H9 (cell line): ENCODE measurements at places on chromosomes 12 and 14.

DNA sequence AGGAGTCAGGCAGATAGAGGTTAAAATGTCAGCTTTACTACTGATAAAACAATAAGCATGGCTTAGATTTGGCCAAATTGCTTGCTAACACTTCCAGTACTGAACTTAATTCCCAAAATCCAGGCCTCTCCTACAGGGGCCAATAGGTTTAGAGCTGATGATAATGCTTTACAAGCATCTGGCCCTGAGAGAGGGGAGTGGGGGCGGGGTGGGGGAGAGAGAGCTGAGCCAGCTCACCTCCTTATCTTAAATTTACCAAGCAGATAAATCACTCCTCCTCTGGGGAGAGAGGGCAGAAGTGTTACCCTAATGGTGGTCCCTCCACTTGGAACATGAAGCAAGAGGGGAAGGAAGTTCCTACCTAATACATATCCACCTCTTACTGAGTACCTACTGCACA, 182.2 kb upstream of the CRY1 start:
- no peak for DNase-seq

- no peak for DNase-seq
Observed at GRCh38 chr12:25308756-25309155, 58.0 kb upstream of the KRAS start.

GRCh38 chr12:76762601-76762980, 1.3 kb upstream of the ZDHHC17 start:
- DNase-seq: peak; percentile 77

- DNase-seq: no peak
Observed at GRCh38 chr12:42742716-42743115, 153.2 kb upstream of the PRICKLE1 start.

- peak; percentile 17 for DNase-seq
Observed at GRCh38 chr12:3747976-3748619, 4.8 kb downstream of the CRACR2A start.

DNA sequence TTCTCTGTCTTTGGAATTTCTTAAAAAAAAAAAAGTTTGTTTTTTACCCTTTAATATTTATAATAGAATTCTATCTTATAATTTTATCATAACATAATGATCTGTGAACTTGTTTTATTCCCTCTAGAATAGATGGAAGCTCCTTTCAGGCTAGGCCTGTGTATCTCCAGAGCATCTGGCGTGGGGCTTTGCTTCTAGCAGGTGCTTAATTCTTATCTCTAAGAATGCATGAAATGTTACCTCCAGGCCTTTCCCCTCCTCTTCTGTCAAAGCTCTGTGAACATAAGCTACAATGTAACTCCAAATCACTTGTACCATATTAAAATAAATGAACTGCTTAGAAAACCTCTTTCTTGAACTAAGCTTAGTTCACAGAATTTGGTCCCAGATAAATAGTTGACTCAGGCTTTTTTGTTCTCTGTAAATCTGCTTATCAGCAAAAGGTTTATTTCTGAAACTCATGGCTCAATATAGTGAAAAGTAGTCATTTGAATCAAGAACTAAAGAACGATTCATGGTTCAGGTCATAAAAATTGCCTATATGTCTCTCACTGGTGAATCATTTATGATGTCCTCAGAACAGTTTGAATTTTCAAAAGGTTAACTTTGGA, 407.1 kb downstream of the TRHDE start:
- DNase-seq: no peak

DNA sequence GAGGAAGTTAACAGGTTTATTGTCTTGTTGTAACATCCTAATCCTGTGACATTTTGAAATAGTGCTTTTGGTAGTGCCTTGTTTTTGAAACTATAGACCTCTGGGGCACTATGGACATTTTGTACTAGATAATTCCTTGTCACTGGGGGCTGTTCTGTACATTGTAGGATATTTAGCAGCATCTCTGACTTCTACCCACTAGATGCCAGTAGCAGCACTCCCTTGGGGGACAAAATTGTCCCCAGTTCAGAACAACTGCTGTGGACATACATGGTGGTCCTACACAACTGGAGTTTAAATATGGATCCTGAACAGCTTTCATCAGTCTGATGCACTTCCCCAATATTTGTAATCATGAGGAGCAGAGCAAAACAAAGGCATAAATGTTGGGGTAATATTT, 264.7 kb downstream of the RAD51B start:
- DNase-seq: no peak

DNA sequence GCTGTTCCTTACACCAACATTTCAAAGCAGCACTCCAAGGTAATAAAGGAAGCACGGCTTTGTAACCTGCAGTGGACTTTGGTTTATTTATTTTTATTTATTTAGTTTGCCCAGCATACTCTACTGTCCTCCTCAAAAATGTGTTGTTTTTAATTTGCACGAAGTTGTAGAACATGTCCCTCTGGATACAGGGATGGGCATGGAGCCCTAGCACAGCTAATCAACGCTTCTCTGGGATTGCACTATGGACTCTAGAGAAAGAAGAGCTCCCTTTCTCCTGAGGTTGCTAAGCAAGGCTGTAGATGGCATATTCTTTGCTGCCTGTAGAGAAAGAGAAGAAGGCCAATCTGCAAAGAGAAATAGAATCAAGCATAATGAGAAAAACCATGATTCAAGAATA, 5.9 kb upstream of the ANAPC5 start:
- no peak for DNase-seq

GRCh38 chr12:108768591-108769500, 37.5 kb upstream of the CORO1C start:
- peak; percentile 88 for DNase-seq

DNA sequence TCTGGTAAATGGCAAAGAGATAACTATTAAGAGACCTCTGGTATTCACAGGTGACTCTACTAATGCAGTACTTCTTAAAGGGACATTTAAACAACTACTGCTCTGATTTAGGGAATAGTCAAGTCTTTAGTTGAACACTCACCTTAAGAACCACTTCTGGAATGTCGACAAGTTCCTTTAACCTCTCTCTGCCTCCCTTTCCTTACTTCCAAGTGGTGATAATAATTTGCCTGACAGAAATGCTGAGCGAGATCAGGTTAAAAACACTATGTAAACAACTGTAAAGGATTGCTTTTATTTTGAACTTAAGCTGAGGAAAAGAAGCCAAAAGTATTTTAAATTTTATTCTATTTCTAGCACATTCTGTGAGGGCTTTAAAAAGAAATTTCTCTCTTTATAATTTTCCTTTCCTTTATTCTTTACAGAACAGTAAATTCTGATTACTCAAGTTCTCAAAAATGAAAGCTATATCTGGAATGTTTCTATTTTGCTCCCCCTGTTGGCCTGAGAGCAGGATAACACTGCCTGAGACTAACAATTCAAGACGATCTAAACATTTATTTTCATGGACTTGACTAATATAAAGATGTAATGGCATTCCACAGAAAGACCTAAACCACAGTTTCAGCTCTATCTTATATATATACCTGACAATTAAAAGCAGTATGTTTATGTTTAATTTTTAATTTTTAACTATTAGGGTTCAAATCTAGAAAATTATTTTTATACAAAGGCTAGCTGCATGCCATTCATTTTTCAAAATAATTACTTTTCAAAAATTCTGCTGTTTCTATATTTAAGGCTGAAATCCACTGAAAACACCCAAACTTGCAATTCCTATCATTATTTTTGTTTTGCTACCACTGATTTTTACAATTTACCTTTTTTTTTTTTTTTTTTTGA, 29.2 kb downstream of the ZCCHC8 start:
- DNase-seq: no peak

DNA sequence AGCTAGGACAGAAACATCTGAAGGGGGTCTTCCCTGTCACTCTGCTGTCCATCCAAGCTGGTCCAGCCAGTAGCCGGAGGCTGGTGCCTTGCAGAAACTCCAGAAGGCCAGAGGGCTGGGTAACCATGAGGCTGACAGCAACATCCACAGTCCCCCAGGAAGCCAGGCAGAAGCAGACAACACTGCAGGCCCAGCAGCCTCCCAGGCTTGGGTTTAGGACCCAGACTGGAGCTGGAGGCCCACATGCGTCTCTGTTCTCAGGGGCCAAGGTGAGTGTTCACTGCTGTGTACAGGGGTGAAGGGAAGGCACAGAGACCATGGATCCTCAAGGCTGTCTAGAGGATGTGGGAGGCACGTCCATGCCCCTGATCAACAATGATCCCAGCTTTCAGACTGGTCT, 136.4 kb upstream of the PRMT8 start:
- DNase-seq: no peak

DNA sequence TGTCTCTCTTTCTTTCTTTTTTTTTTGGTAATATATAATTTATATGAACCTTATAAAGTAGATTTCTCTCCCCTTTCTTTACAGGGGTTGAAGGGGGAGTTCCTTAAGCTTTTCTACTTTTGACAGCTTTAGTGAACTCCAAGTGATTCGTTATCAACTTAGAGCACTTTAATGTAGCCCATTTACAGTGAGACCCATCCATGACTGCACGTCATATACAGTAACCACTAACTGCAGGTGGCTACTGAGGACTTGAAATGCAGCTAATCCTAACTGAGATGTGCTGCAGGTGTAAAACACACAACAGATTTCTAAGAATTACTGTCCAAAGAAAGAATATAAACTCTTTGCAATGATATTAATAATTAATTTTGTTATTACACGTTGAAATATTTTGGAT, 582 bp downstream of the LRRIQ1 start:
- no peak for DNase-seq

GRCh38 chr14:87705439-87705896, 287.5 kb downstream of the GALC start:
- DNase-seq: no peak

GRCh38 chr14:29710015-29710414, 217.6 kb downstream of the PRKD1 start:
- no peak for DNase-seq

GRCh38 chr14:75311356-75311755, 32.7 kb downstream of the FOS start:
- no peak for DNase-seq

DNA sequence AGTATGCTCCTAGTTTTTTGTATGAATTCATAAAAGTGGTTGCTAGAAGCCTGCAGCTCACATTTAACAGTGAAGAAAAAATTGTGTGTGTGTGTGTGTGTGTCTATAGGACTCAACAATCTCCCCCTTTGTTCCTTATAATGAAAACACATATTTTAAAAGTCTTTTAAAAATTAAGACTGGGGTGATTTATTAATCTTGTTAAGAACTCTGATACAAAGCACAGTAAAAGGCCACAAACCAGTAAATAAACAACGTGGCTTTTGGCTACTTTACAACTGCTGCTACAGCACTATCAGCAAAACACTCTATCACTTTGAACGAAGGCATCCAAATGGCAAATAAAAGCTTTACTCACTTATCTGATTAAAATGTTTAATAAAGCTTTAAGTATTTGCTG, 594 bp upstream of the VCPKMT start:
- DNase-seq: no peak

- no peak for DNase-seq
Observed at GRCh38 chr14:32224737-32225377, 21.8 kb upstream of the RNU6-8 start.

DNA sequence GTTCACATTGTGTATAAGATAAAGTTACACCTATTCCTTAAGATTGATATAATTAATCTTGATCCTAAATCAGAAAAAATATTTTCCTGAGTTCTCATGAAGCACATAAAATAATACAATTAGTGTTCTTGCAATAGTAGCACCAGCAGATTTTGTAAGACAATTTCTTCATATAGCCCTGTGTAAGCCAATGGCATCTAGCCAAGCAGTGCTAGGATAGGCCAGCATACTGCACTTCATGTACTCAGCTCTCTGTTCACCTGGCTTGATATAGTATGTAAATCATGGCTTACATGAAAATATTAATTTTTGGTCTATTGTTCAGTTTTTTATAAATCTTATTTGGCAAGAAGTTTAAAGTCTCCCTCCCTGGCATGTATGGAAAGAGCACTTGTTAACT, 1.9 kb downstream of the KLRF2 start:
- no peak for DNase-seq

- DNase-seq: no peak
Observed at GRCh38 chr14:90336985-90337384, 5.2 kb upstream of the NRDE2 start.

DNA sequence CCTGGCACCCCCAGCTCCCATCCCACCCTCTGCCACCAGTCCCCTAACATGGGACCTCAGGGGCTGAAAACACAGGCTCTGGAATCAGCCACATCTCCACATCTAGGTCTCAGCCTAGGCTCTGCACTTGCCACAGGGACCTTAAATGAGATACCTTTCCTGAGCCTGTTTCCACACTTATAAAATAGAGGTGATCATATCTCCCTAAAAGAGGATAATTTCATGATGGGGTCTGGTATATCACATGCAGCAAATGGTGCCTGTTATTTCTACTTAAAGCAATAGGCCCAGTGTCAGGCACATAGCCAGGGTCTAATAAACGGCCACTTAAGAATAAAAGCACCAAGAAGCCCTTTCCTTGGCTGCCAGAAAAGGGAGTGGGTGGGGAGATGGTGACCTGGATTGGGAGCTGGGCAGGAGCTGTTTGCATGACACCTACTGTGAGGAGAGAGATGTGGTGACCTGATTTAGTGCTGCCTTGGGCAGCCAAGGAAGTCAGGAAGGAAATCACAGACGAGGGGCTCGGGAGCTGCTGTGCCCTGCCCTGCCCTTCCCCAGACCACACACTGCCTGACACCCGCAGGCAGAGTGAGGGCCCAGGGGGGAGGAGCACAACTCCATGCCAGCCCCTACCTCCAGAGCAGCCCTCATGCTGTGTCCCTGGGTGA, 71.2 kb downstream of the IRF2BPL start:
- no peak for DNase-seq

- no peak for DNase-seq
Observed at GRCh38 chr12:100789146-100789545, 5.4 kb upstream of the ANO4 start.

DNA sequence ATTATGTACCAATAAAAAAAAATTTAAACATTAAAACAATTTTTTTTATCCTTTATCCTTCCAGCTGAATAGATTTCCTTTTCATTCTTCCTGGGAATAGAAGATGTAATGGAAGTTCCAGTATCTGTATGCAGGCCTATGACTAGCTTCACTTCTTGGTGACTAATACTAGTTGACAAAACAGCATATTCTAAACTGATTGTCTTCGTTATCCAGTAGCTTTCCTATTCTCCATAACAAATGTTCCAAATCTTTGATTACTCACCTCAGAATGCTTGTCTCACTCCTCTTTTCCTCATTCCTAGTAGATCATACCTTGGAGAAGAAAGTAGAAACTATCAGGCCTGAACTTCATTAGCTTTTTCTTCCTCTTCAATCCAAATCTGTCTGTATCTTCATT, 70.7 kb downstream of the PLEKHA5 start:
- no peak for DNase-seq

- DNase-seq: no peak
Observed at GRCh38 chr12:13114251-13115052, 11.0 kb upstream of the GSG1 start.
